ENCODE measurements at places on chromosomes 4 and X. TPM values are rescaled to one million over a fixed set of nuclear protein-coding genes. Genes with fewer than 3 reads are reported as not detected.

HSFX4 gene
- total RNA-seq = not detected

NEXMIF gene
- not detected for total RNA-seq

PNMA6A gene
- 1.8 TPM for total RNA-seq

GRCh38 chr4:33302321-33302720, 2582.2 kb downstream of the PCDH7 start:
- DNase-seq = no peak

- DNase-seq = no peak
Observed at GRCh38 chr4:166257891-166258290, 384.9 kb downstream of the TLL1 start.

DNA sequence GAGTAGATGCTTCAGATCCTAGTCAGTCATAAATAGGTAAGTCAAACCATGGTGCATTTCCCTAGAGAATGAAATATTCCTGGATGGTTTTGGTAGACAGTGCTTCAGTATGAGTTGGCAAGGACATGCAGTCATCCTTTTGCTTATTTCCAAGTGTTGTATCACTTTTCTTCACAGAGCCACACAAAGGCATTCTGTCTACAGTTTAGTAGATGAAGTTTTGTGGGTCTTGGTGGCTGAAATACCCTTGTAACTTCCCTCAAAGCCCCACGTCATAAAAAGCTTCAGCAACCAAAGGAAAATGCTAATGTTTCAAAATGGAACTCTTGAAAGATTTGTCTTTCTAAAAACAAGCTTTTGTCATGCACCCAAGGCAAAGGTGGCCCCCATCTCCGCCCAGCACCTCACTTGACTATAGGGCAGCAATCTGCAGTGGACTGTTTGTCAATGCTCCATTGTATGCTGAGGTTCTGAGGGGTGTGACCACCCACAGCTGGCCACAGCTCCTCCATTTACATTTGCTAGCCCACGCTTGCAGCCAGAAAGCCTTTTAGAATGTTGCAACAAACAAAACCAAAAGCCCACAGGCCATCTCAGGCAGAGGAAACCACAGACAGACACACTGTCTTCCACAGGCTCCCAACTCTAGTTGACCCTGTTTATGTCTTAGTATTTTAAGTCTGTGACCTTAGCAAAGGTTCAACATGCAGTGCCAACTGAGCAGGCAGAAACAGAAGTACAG, 87.1 kb upstream of the FAM9C start:
- DNase-seq = no peak

- DNase-seq = no peak
Observed at GRCh38 chrX:150227873-150228410, 135.2 kb upstream of the MAMLD1 start.

DNA sequence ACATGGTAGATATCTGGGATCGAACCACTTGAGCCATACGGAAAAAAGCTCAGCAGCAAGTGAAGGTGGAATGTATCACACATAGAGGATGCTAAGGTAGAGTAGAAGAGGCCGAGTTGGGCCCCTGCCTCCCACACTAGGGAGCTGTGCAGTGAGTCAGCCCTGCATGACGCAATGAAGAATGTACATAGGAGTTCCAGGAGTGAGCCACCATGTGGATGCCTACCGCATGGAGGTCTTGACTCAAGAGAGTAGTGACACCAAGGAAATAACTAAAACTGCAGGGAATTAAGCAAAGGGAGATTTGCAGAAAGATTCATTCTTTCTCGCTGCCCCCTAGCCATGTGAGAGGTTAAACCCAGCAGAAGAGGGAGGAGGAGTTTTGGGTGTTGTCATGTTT, 389.6 kb upstream of the IGFBP7 start:
- no peak for DNase-seq

GRCh38 chr4:185567381-185568376, 32.4 kb upstream of the PDLIM3 start:
- peak; percentile 56 for DNase-seq

DNA sequence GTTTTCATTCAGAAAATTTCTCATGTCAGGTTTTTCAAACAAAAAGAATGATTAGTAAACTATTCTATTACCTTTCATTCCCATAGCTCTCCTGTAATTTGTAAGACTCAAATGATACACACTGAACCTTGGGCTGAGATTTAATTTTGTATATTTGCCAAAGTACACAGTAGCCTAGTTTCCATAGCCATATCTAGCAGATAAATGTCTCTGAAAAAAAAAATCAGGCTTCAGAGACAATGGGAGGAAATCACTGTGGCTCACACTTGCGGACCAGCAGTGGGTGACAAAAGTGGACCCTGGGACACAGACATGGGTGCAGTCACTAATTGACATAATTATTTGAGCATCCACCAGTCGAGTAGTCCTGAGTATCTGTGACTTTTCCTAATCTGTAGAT, 46.6 kb downstream of the MAOA start:
- peak; percentile 61 for DNase-seq

GRCh38 chr4:132763465-132763864, 385.6 kb upstream of the PCDH10 start:
- DNase-seq = no peak

- peak; percentile 68 for DNase-seq
Observed at GRCh38 chr4:139278912-139279759, 889 bp downstream of the MGARP start.

CT45A9 gene
- not detected for total RNA-seq

TBX22 gene
- not detected for total RNA-seq

DNA sequence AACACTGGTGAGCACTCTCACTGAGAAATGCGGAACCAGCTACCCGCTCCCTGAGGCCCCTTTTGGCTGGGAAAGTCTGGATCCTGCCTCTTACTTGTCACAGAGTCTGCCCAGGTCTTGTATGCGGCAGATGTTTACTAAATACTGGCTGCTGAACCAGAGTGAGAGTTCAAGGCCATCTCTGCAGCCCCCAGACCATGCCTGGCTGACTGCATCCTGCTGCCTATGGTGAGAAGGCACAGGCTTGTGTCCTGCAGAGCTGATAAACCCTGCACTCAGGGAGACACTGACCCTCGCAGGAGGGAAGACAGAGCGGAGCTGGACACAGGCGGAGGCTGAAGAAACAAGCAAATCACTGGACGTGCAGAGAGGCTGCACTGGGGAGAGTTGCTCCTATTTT, 46.5 kb downstream of the JAKMIP1 start:
- DNase-seq = no peak

DNA sequence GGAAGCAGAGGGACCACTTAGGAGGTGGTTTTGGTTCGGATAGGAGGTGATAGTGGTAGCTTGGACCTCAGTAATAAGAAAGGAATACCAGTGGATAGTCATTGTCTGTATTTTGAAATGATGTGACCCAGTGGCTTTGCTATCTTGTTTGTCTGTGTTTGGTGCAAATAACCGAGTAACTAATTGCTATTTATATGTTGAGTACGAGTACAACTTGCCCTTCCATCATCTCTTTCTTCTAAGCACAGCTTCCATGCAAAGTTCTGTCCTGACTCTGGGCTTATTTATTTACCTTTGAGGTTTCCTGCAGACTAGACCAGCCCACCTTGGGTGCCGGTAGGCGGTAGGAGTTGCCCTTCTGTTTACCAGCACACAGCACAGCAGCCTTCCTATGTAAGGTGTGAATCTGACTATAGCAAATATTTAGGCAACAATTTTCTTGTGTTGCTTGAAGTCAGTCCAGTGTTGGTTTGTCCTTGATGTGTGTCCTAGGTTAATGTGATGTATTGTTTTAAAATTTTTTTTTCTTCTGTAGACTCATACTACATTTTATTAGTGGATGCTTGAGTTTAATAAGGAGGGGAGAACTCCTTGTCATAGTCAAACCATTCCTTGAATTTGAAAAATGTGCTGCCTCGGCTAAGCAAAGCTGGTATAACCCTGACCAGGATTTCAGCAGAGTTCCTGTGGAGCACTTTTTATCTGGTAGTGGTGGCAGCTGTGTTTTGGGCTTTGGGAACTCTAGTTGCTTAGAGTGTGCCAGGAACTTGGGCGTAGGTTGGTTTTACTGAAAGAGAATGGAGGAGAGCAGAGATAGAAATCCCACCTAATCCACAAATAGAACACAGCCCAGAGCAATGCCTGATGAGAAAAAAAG, 21.9 kb downstream of the PTTG2 start:
- DNase-seq = no peak

SHOX gene
- not detected for total RNA-seq

DNA sequence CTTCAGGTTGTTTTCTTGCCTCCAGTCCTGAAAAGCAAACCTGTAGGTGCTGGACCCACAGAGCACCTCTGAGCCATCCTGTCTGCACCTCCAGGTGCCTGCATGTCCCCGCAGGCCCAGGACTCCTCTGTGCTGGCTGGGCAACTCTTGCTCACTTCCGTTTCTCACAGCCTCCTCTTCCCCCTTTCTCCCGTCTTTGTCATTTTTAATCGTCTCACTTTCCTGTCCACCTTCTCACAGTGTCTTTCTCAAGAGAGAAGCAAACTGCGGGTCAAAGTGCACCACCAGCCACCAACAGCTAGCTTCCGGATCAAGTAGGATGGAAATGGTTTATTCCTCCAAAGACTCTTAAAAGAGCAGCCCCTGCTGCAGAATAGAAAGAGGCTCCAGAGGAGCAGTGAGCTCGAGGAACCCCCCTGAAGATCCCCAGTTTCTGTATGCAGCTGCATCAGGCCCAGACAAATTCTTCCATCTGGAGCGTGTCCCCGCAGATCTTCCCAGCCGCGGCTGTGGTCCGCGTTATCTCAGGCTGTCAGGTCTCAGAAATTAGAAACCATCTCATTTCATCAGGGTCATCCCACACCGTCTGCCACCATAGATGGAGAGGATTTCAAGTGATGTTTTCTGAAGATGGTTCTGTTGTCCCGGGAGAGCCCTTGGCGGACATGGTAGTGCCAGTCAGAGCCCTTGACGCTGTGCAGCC, 87.7 kb downstream of the FHDC1 start:
- no peak for DNase-seq

MAGEA8 gene
- total RNA-seq = not detected

GRCh38 chr4:54746218-54746617, 88.5 kb downstream of the KIT start:
- DNase-seq = no peak

DNA sequence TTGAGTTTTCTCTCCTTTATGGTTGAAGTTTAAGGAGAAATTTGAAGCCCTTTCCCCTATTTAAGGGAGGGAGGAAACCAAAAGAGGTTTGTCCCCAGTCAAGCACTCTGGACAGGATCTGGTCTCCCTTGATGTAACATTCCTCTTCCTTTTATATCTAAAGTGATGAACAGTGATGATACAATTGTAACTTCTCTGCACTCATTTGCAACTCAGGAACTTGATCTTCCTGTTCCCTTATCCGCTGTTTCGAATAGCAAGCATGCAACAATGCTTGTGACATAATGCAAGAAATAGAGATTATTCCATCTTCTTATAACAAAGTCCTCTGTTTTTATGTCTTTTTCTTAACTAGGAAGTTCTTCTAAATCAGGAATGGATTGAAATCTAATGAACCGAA, 18.3 kb downstream of the ALPK1 start:
- no peak for DNase-seq

CXCR3 gene
- total RNA-seq = not detected

SORCS2 gene
- not detected for total RNA-seq

GRCh38 chrX:107579956-107580355, 48.4 kb upstream of the PRPS1 start:
- DNase-seq = no peak

MAGED4B gene
- 23.0 TPM for total RNA-seq

ABHD18 gene
- 9.1 TPM for total RNA-seq

DNA sequence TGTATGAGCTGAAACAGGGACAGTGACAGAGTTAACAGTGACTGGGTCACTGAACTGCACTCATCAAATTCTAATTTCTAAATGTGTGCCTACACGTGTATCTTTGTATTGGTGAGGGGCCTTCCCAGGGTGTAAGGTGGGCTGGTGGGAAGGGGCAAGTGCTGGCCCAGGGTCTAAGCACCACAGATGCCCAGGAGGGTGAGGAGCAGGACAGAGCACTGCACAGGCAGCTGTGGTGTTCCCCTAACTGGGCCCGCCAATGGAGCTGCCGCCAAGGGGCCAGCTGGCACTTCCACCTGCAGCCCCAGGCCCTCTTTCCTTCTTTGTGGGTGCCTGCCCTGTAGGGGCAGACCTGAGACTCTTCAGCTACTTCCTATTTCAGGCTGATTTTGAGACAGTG, 349.9 kb downstream of the ARHGAP10 start:
- no peak for DNase-seq

- no peak for DNase-seq
Observed at GRCh38 chr4:63921561-63921960, 487.7 kb downstream of the TECRL start.

DNA sequence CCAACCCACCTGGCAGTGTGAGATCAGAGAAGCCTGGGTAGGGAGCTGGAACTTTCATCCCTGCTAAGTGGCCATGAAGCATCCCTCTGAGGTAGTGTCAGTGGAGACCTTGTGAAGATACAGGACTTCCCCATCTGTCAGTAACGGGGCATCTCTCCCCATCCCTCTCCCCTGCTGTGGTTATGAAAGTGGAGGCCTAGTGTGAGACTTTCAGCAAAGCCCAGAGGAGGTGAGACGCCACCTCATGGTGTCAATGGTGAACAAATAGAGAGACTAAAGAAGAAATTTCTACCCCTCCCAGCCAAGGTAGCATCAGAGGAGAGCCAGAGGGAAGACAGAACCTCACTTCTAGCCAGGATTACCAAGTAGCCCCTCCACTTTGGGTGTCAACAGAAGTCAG, 150.2 kb downstream of the VEGFC start:
- DNase-seq = no peak

DNA sequence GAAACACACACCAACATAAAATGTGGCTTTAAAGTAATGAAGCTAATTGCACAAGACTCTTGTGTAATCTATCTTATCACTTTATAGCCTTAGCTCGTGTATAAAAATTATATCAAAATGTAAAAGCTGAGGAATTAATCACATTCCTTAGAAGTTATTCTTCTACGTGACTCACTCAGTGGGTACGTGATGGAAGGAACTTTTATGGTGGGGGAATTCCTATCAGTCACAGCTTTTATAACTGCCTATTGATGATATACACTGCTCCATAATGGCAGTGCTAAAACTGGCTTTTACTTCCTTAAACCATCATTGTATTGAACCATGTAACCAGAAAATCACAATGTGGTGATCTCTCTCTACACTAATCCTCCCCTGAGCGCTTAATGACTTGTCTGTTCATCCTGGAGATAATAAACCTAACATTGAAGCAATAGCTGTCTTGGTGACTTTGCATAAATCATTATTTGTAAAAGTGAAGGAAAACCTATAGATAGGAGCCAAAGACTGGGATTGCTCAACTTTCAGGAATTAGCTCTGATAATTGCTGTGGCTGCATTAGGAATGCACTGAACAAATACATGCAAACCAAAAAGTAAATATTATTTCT, 276.7 kb downstream of the GBA3 start:
- DNase-seq = no peak

DNA sequence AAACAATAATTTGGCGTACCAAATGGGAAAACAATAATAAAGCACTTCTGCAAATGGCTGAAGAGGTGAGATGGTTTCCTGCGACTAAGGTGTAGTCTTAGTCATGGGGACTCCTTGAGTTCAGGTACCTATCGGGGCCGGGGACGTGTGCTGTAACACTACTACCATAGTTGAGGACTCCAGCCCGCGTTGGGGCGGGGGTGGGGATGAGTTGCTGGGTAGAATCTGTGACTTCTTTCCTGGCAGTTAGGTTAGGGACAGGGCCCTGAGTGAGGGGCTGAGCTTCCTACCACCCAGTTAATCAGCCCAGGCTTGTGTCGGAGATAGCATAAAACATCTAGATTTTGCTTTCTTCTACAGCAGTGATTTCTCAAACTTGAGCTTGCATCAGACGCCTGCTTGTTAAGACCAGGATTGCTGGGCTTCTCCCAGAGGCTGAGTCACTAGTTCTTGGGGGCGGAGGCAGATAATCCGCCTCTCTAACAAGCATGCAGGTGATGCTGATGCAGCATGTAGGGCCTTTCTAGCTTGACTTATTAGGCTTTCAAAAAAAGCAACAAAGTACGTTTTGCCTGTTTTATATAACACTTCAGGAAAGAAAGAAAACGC, 30.2 kb downstream of the RBBP7 start:
- DNase-seq = no peak

ZAR1 gene
- not detected for total RNA-seq

Measured in endothelial cell of umbilical vein (primary cell).